ENCODE measurements at places on chromosomes 5 and 9.

DNA sequence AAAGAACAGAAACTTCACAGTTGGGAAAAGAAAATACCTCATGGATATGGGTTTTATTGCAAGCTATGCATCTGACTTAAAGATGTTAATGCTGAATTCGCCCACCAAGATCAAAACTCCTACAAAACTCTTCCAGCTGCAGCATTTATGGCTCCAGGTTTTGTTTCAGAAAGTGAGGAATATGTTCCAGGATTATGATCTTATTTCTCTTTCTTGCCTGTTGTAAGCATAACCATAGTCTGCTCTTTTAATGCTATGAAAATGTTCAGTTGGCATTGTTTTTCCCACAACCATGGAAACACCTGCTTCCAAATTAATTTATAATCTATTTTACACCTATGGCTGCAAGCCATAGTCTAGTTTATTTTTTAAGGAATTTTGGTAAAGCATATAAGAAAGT, 34.9 kb upstream of the FST start:
- no peak for DNase-seq

DNA sequence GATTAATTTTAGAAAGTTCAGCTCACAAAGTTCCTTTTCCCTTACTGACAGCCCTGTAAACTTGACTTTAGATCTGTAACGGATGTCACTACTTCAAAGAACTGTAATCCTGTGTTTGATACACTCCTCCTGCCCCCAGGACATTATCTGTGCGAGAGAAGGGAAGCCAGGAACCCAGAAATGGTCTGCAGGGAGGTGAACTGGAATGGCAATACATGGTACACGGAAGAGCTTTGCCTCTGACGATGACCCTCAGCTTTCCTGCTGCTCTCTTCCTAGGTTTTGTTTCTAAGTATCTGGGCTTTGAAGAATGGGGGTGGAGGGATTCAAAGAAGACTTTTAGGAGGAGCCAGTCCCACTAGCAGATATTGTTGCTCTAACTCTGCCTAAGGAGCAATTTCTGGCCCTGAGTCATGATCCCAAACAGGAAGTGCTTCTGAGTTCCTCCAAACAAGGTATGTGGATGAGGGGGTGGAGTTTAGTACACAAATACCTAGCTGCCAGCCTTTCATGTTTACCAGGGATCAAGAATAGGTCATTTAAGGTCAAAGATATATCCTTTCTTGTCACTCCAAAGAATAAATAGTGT, 43.4 kb upstream of the TMC1 start:
- no peak for DNase-seq

DNA sequence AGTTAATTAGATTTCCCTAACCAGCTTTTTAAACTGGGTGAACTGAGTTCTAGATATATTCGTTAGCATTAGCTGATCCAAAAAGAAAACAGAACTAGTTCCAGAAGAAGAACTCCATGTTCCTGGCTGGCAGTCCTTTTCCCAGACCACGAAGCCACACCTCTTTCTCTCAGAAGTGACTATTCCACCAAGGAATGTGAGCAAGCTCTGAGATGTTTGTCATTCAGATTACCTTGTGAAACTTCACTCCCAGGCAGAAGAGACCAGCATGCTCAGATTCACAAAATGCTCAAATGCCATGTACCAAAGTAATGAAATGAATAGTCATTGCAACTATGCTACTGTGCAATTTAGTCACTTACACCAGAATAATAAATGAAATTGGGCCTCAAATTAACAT, 4.4 kb upstream of the SSBP2 start:
- peak; percentile 31 for DNase-seq

GRCh38 chr9:16352791-16353401, 517.6 kb downstream of the BNC2 start:
- no peak for DNase-seq

DNA sequence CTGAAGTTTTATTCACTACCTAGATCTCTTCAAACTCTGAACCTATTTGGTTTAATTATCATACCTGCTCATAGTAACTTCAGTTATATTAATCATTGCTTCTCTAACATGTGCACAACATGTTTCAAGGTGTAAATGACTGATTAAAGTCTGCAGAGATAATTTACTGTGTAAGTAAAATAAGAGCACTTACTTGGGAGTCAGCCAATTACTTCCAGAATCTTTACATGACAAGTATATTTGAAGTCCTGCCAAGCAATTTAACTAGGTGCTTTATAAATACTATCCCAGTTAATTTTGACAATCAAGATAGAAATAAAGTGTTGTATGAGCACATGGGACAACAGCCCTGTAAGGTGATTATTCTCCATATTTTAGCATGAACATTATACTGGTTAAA, 109.9 kb downstream of the RFX3 start:
- DNase-seq: no peak

- DNase-seq: no peak
These were observed 33.6 kb downstream of the TLR4 start for GRCh38 chr9:117737721-117738226.

DNA sequence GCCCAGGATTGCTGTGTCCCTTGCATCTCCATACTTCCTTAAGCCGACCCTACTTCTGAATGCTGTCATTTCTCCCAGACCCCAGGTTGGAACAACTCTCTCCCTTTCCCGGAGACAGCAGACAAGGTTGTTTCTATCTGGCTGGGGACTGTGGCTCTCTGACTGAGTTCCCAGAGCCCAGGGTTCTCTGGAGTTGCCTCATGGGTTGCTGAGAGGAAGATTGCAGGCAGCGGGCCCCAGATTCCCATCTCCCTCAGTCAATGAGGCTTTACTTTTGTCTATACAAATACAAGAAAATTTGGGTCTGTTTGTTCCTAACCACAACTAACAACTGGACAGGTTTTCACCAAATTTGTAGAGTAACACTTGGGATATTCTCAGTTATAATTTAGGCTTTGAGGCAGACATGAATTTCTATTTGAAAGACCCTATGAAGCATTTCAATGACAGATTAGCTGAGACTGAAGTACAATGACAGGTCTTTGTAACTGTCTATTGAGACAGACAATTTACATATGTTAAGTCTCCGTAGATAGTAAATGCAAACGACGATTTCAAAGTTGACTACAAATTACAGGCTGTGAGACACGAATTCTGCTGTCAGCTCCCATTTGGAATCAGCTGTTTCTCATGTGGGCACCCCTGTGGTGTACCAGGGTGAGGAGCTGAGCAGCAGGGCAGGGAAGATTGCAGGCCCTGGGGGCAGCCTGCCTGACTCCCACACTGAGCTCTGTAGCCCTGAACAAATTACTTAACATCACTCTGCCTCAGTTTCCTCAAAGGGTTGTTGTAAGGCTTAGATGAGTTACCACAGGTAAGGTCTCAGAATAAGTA, 107.5 kb downstream of the ATP10B start:
- DNase-seq: no peak

GRCh38 chr5:42360056-42360455, 63.2 kb upstream of the GHR start:
- DNase-seq: no peak

DNA sequence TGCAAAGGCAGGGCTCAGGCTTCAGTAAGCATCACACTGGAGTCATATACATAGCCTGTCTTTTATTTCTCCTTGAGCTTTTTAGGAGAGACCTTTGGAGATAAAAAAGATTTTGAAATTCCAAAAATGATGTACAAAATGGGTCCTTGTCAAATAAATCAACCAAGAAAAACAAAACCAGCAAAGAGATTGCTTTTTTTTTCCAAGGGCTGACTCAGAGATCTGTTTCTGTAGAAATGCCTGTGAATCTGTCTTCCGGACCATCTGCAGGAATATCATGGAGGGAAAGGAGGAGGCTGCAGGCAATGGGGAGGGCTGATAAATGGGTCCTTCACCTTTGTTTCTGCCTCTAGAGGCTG, 77.4 kb downstream of the SLIT3 start:
- no peak for DNase-seq

DNA sequence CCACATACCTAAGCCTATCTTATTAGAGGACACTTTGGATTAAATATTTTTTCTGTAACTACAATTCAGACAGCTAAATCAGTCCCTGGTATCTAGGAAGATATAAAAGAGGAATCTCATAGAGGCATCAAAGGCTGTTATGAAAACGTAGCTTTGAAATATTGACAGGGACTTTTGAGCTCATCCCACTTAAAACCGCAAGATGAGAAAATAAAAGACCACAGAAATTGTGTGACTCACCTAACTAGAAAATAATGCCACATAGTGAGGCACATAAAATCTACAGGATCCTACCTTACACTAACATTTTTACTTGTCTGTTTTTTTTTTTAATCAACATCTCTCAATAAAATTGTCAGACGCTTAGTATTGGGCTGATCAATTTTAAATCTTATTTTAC, 686.5 kb upstream of the COX7C start:
- DNase-seq: no peak

GRCh38 chr5:65394087-65394486, 87.6 kb downstream of the ADAMTS6 start:
- peak; percentile 35 for DNase-seq

DNA sequence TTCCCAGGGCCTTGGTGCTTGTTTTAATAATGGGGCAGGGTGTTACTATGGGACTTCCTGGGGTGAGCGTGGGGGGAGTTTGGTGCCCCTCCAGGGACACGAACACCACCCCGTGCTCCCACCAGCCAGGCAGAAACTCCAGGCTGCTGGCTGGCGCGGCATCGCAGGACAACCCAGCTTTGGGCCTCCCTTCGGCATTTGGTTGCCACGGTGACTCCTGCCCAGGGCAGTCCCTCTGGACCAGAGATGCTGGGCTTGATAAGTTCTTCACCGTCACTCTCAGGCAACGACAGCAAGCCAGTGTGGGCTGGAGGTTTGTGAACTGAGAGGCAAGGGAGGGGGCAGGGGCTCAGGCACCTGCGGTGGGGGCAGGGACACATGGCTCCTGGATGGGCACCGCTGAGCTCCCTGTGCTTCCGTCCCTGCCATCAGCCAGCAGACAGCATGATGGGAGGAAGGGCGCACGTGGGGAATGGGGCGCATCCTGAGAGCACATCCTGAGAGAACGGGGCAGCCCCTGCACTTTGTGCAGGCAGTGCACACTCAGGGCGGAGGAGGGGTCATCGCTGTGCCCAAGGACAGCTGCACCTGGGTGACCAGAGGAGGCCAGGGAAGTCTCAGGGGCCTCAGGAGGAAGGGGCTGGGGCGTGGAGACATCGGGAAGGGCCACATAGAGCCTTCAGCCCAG, 116.4 kb downstream of the RXRA start:
- DNase-seq: no peak

DNA sequence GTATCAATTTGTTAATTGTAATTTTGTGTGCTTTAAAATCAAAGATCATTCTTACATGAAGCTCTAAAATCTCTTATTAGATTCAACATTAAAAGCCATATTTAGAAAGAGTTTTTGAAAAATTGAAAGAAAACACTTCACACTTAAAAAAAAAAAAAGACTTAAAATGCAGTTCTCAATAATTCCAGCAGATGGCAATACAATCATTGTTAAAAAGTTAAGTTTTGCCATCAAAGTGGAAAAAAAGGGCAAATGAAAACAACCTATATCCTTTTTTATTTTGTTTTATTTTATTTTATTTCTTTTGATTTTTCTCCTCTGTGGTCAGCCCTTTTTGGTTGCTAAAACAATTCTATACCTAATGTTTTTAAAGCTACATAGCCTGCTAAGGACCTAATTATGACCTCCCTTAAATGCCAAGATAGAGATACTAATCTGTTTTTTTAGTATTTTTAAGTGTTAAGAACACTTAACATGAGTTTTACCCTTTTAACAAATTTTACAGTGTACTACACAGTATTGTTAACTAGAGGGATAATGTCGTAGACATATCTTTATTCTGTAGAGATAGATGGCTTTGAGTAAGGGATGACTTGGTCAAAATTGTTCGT, 154.2 kb upstream of the DAB2 start:
- no peak for DNase-seq

DNA sequence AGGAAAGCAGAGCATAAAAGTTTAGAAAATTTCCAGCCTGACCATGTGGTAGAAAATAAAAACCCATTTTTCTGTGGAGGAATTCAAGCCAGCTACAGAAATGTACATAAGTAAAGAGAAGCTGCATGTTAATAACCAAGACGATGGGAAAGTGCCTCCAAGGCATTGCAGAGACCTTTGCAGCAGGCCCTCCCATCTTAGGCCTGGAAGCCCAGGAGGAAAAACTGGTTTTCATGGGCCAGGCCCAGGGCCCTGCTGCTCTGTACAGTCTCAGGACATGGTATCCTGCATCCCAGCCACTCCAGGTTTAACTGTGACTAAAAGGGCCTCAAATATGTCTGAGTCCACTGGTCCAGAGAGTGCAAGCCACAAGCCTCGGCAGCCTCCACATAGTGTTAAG, 754.8 kb upstream of the RIOK2 start:
- DNase-seq: no peak

GRCh38 chr5:77145666-77146065, 58.6 kb upstream of the ZBED3 start:
- DNase-seq: no peak

GRCh38 chr5:63602971-63603370, 359.3 kb downstream of the HTR1A start:
- DNase-seq: no peak

DNA sequence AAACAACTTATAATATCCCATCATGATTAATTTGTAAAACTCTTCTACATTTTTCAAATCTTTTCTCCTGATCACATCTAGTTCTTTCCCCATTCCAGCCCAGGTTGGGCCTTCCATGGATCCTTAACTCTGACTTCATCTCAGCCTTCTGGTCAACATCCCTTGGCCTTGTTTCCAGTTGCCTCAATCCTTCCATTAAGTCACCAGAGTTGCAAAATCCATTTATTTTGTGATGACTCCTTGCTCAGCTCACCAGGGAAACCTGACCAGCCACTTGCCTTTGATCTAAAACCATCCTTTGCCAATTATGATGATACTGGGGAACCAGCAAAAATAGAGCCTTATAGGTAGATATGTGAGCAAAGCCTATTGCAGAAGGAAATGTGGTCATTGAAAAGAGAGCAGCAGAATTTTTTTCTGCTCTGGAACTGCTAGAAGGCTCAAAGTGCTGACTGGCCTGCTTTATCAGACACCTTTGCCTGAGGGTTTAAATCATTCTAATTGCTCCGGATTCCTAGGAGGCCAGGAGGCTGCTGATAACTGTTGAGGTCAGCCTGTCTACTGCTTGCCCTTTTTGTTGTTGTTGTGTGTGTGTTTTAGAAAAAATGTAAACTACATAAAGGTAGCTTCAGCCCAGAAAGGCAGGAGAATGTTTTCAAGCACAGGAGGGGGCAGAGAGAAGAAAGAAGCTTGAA, 512.2 kb upstream of the GRIA1 start:
- no peak for DNase-seq

GRCh38 chr9:134955801-134956200, 38.1 kb upstream of the FCN1 start:
- no peak for DNase-seq

GRCh38 chr5:79630444-79630843, 18.2 kb downstream of the TENT2 start:
- DNase-seq: no peak

- peak; percentile 77 for DNase-seq
These were observed 220.8 kb downstream of the SNX18 start for GRCh38 chr5:54738118-54738972.

GRCh38 chr5:150320044-150320613, 17.4 kb upstream of the ARSI start:
- peak; percentile 56 for DNase-seq

GRCh38 chr9:100848726-100849125, 179.8 kb upstream of the PLPPR1 start:
- no peak for DNase-seq

Measured in left ventricle myocardium inferior (tissue), 1 donor.